Thyroid gland (tissue), 4 donors: ENCODE measurements at places on chromosomes 2 and 18.

- no peak for DNase-seq
Measured at GRCh38 chr2:163121483-163121882, 282.9 kb upstream of the KCNH7 start.

DNA sequence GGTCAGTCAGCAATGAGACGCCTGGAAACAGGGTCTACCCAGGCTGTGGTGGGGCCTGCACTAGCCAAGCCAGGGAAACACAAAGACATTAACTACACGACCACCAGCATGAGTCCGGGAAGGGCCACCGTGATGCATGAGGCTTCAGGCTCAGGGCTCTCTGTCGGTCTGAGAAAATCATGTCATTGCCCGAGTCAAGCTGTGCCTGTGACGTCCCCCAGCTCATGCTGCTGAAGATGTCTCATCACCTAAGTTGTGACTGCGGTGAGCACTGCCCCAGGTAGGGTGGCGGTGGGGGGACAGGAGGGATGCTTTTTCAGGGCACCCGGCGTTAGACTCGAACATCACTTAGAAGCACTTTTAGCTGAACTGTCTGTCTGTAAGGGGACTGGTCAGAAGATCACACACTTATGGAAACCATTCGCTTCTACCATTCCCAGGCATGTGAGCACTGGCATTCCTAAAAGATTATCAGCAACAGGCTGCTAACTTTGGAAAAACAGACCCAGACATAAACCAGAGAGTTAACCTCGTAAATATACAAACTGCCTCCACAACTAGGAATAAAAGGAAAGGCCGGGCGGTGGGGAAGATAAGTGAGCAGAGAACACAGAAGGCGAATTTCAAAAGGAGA, 234.5 kb downstream of the HDAC4 start:
- no peak for DNase-seq

DNA sequence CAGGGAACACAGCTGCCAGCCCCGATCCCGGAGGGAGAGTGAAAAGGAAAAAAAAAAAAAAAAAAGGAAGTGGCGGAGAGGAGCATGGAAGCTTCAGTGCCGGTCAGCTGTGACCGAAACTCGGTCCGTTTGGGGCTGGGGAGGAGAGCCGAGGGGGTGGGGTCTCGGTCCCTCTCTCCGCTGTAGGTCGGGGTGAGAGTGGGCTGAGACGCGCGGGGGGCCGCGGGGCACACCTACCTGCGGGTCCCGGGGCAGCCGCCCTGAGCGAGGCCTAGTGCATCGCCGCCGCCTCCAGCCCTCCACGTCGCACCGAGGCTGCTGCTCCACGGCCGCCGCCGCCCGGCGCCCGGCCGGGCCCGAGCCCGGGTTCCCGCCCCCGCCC, 536 bp downstream of the VPS54 start:
- no peak for DNase-seq

GRCh38 chr18:58649966-58650816, 21.1 kb upstream of the MALT1 start:
- no peak for DNase-seq

GRCh38 chr2:162072181-162072702, 1.8 kb downstream of the DPP4 start:
- DNase-seq: no peak

DNA sequence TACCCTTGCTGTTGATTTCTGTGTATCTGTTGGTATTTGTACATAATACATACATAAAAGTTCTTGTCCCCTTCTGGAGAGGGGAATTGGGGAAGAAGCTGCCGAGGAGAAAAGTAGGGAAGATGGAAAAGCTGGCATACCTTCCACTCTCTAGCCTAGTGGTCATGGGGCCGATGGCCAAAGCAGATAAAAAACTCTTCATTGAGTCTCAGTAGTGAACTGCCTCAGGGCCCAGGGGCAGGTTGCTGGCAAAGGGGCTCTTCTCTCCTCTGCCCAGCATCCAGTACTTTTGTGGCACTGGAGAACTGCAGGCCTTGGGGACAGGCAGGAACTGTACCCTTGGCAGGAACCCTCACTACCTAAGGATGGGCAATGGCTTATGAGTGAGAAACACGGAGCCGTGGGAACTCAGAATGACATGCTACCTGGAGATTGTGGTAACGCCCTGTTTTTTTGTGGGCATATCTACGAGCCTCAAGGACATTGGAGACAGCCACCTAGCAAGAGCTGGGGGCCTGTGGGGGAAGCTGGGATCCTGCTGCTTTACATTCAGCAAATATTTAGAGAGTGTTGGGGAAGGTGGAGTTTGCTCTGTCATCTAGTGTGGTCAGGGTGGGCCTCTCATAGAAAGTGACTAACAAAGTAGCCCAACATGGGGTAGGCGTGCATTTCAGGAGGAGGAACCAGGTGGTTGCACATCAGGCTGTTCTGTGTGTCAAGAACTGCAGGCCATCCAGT, 22.6 kb upstream of the ITGB6 start:
- no peak for DNase-seq

GRCh38 chr2:58376592-58376991, 135.5 kb upstream of the FANCL start:
- DNase-seq: no peak

GRCh38 chr2:122530814-122531213, 775.4 kb downstream of the TSN start:
- no peak for DNase-seq
